ENCODE measurements at places on chromosomes 12 and 14.

GRCh38 chr14:22460461-22461195 lies 128.4 kb downstream of the DAD1 start:
- DNase-seq, result no peak

- peak; percentile 96 for DNase-seq
Measured at GRCh38 chr12:119157528-119157927, 21.2 kb upstream of the HSPB8 start.

DNA sequence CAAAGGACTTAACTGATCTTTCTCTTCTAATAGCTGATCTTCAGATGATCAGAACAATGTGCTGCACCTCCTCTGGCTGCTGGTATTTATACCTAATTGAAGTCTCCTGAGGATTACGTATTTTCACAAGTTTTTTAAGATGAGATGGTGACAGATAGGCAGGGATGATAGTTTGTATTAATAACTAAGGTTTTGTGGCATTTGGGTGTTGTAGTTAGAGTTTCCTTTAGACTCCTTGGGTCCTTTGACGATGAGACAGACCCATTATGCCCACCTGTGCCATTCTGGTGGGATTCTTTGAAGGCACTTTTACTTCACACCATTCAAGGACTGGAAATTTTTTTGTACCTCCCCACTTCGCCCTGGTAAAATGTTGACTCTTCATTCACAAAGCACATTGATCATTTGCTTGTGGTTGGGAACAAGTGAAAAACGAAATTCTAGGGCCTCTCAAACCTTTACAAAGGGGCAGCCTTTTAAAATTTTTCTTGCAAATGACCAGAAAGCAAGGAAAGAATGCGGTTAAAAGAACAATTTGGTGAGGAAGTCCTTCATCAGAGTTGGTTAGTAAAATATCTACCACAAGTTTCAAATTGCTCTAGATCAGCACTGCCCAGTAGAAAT lies at the start of gene IFNG:
IFNG (minus strand) TSS at position 60 of the 624 bp plus-strand sequence. CDS start 125 bp downstream, outside the sequence.
- no peak for DNase-seq

GRCh38 chr12:117563007-117563406 lies 201.6 kb upstream of the NOS1 start:
- DNase-seq, result no peak

GRCh38 chr12:19148860-19149259 lies 19.3 kb downstream of the PLEKHA5 start:
- DNase-seq, result no peak

DNA sequence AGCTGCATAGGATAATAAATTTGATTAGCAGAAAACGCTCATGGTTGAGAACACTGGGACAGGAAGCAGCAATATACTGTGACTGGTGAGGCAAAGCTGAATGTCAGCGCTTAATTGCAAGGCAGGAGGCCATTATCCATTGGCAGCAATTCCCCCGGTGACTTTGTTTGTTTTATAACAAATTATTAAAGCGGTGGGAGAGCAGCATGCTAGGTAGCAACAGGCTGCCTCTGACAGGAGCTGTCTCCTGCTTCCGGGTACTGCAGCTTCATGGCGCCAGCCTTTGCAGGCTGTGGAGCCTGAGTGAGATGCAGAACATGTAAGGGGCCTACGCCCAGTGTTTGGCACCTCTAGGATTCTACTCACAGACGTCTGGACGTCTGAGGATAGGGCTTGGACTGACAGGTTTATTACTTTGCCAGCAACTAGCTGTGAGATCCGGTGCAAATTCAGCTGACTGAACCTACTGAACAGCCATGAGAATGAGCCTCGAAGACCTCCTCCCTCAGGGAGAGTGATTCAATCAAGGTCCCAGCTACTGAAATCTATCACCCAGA lies 82.1 kb upstream of the SSTR1 start:
- no peak for DNase-seq

GRCh38 chr14:68357777-68358176 lies 435.1 kb downstream of the ZFP36L1 start:
- no peak for DNase-seq

GRCh38 chr14:90969531-90970166 lies 90.8 kb downstream of the RPS6KA5 start:
- DNase-seq, result no peak

DNA sequence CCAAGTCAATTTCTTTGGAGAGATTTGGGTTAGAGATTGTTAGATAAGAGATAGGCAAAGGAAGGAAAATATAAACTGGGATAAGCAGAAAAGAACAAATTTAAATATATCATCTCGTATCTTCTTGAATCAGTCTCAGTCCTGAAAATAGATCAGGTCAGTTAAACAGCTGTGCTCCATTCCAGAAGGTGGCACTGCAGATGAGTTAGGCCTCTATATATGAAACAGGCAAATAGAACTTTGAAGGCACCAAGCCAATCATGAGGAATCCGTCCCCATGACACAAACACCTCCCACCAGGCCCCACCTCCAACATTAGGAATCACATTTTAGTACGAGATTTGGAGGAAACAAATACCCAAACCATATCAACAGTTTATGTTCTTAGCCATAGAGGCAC lies 605.5 kb upstream of the USP15 start:
- no peak for DNase-seq

- DNase-seq, result no peak
Measured at GRCh38 chr12:106280106-106280505, 22.4 kb upstream of the TCP11L2 start.

GRCh38 chr14:52950410-52950897 lies 396 bp downstream of the FERMT2 start:
- no peak for DNase-seq

GRCh38 chr12:50073206-50073605 lies 11.9 kb upstream of the SMARCD1 start:
- no peak for DNase-seq

DNA sequence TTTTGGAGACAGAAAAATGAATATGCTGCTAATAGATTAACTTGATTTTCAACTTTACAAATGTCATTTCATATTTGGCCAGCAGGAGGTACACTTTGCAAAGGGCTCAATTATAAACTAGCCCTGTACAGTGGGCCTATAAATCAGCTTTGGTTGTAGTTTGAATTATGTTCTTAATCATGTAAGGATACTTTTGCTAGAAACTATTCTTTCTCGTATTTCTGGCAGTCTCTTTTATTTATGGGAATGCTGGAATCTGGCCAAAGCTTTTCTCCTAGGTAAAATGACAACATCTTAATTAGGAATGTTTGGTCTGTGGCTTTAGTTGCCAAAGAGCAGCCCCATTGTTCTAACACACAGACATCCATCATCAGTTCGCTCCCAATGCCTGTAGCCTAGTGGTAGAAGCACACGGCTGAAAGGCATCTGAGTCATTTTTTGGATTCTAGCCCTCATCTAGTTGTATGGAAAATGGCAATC lies 1322.3 kb upstream of the SEL1L start:
- no peak for DNase-seq

GRCh38 chr14:64117671-64118402 lies 176.3 kb downstream of the ESR2 start:
- DNase-seq, result peak; percentile 84

GRCh38 chr12:11663130-11663529 lies 13.7 kb downstream of the ETV6 start:
- DNase-seq, result peak; percentile 70

- no peak for DNase-seq
Measured at GRCh38 chr12:109439181-109439580, 37.9 kb downstream of the KCTD10 start.

DNA sequence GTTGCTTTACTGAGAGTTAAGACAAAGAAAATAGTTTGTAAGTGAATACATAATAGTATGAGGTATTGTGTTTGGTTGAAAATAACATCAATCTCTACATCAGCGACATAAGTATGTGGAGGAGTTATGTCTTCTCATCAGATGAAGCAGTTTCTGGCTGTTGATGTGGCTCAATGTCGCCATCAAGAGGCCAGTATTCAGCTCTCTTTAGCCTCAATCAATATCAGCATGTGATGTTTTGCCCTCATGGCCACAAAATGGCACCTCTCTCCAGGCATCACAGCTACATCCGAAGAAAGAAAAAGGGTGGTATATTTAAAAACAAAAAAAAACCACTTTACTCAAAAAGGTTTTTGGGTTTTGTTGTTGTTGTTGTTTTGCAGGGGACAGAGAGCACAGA lies 302.3 kb upstream of the TMEM132C start:
- DNase-seq, result no peak

GRCh38 chr12:132490422-132491137 lies 629 bp downstream of the FBRSL1 start:
- no peak for DNase-seq

DNA sequence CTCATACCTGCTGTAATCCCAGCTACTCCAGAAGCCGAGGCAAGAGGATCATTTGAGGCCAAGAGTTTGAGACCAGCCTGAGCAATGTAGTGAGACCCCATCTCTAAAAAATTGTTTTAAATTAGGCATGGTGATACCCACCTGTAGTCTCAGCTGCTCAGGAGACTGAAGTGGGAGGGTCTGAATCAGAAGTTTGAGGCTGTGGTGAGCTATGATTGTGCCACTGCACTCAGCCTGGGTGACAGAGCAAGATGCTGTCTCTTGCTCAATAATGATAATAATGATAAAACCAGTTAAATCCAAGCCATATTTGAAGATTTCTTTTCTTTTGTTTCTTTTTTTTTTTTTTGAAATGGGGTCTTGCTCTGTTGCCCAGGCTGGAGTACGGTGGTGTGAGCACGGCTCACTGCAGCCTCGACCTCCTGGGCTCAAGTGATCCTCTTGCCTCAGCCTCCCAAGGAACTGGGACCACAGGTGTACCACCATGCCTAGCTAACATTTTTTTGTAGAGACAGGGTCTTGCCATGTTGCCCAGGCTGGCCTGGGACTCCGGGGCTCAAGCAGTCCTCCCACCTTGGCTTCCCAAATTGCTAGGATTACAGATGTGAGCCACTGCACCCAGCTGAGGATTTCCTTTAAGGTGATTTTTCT lies 12.8 kb downstream of the PSMA6 start:
- no peak for DNase-seq

GRCh38 chr12:2138871-2139308 lies 86.1 kb downstream of the CACNA1C start:
- no peak for DNase-seq

- no peak for DNase-seq
Measured at GRCh38 chr14:58071341-58071740, 80.7 kb downstream of the ARMH4 start.

GRCh38 chr12:113939867-113940266 lies 26.3 kb downstream of the RBM19 start:
- no peak for DNase-seq

DNA sequence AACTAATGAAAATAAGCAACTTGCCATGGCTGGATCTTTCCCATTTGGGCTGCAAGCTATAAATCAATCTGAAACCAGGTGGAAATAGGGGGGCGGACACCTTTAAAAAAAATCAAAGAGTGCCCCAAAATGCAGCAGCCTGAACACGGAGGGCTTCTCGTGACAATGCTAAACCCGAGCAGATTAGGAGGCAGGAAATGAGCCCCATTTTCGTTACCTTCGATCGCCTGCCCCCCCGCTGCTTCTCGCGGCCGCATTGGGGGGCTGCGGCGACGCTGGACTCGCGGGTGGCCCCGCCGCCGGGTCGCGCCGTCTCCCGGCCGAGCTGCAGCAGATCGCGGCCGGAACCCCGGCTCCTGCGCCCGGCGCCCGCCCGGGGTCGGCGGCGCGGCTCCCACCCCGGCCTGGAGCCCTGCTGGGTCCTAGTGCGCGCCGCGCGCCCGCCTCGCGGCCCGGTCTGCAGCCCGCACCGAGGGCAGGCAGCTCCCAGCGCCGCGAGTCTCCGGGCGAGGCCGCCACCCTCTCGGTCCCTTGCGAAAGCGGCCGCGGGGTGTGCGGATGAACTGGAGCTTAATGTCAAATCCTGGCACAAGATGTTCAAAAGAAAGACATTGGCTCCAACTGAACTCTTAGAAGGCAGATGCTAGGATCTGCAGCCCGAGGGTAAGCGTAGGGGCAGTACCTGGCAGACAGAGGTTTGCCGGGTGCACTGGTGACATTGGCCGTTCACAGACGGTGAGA lies 201.9 kb upstream of the FOXN3 start:
- DNase-seq, result peak; percentile 74

GRCh38 chr14:31530136-31530535 lies 31.1 kb upstream of the NUBPL start:
- DNase-seq, result no peak

DNA sequence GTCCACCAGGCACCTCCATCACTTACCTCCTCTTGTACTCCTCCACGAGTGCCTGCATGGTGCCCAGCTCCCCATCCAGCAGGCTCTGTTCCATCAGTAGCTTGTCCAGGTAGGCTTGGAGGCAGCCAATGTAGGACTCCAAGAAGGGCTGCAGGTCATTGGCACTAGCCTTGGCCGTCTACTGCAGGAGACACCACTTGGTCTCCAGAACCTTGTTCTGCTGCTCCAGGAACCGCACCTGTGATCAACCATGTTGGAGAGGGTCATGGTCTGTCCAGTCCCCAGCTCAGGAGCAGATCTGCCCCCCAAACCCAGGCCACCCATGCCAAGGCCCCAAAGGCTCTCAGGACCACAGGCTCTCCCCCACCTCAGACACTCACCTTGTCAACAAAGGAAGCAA lies 23.9 kb downstream of the KRT76 start:
- DNase-seq, result no peak

- DNase-seq, result no peak
Measured at GRCh38 chr12:69663726-69664125, 35.4 kb downstream of the BEST3 start.

- DNase-seq, result no peak
Measured at GRCh38 chr12:24931666-24932405, 17.1 kb downstream of the BCAT1 start.

DNA sequence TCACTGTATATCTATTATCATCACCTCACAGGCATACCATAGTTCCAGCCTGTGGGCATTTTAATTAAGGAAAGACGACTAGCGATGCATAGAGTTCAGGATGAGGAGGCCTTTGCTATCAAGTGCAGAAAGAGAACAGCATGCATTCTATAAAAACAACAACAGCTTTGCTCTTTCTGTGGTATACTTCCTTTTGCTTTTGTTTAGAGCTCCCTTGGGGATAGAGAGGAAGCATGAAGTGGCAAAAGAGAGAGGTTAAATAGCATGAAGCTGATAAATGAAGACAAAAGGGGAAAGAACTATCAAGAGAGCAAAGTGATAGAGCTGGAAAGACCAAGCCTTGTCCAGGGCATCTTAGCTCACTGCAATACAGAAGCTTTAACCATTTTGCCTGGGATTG lies 23.5 kb downstream of the IFNG-AS1 start:
- no peak for DNase-seq

DNA sequence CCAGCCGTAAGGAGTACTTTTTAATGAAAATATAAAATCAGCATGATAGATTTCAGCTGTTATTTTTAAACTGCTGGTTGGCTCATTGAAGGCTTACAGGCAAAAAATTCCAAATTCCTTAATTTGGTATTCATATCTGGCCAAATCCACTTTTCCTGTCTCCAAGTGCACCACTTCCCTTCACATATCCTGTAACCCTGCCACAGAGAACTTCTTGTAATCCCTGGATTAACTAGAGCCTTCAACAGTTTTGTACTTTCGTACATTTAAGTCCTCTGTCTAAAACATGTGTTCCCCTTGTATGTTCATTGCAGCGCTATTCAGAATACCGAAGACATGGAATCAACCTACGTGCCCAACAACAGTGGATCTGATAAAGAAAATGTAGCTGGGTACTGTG lies 9.6 kb downstream of the PUS7L start:
- no peak for DNase-seq

DNA sequence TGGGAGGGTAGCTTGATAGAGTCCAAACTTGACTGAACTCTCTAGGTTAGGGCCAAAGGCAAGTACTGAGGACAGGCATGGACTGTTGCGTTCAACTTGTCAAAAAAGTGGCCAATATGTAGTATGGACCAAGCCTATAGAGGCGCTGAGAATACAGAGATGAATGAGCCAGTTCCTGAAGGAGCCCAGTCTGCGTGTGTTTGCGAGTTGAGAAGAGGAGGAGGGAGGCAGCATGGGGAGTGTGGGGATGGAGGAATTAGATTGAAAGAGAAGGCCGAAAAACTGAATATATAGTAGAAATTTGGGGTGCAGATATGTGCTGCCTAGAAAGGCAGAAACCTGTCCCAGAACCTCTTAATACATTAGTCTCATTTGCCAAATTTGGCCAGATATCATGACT lies 412.4 kb downstream of the PCNX1 start:
- no peak for DNase-seq
